HepG2 (cell line): ENCODE measurements at places on chromosomes 6 and 20. TPM values are rescaled to one million over a fixed set of nuclear protein-coding genes. Genes with fewer than 3 reads are reported as not detected.

The HLA-DRB1 gene
- total RNA-seq = 0.09 TPM in 1 of 2 replicates, not detected in the other

The OR12D2 gene
- not detected in 2 replicates for total RNA-seq

The MCCD1 gene
- total RNA-seq = 0.15 and 0.36 TPM in 2 replicates

The TRIM38 gene
- 2.5 and 3.6 TPM in 2 replicates for total RNA-seq

The PRDM13 gene
- total RNA-seq = not detected in 2 replicates
